Dorsolateral prefrontal cortex (tissue), 122 donors: ENCODE measurements at places on chromosomes 6 and 20.
A peak's percentile ranks its signal among the peaks of the same experiment; 100 is the strongest.

DNA sequence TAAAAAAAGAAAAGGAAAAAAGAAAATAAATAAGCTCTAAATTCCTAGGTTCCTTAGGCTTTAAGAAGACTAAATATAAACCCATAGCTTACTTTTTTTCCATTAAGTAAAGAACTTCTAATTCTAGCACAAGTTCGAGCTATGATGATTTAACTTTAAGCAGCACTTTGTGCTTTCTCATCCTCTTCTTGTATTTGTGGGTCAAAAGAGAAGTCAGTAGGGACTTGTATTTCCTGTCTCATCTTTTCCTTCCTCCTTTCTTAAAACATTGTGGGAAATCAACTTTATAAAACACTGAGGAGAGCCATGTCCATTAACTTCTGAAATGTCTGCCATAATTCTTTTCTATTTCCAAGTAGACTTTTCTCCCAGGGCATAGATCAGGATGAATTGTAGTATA, 637.7 kb upstream of the CITED2 start:
- DNase-seq = no peak

DNA sequence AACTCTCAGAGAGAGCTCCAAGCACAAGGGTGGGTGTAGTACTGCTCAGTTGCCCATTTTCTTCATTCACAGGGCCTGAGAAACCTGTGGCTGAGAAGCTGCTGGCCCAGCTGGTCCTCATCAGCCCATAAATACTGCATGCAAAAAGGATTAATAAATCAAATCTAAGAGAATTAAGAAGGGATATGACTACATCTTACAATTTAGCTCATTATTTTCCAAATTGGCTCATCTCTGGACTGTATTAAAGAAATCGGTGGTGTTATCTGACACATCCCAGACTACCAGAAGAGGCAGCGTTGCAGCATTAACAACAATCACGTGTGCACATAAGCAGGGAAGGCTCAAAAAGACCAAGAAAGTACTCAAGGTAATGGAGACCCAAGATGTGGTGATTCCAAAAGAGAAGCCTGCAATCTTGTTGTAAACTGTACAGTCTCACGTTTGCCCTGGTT, 90.7 kb downstream of the CD24 start:
- no peak for DNase-seq

DNA sequence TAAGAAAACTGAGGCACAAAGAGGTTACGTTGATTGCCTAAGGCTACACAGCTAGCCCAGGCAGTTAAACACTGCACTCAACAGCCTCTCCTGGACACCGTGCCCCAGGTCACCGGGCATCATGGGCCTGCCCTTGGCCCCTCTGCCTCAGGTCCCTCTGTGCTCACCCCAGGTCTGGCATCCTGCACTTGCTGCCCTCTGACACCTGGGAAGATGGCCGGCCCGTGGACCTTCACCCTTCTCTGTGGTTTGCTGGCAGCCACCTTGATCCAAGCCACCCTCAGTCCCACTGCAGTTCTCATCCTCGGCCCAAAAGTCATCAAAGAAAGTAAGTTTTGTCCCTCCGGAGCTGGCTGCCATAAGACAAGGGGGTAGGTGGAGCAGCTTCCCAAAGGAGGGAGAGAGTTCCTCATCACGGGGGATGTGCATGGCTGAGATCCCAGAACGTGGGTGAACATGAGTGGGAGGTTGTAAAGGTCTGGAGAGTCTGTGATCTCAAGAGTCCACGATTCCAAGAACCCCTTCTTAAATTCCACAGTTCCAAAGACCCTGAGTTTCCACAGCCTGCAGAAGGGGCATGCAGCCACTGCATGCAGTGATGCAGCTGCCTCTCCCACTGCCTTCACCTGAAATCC, 3.0 kb downstream of the BPIFB1 start:
- DNase-seq = no peak

DNA sequence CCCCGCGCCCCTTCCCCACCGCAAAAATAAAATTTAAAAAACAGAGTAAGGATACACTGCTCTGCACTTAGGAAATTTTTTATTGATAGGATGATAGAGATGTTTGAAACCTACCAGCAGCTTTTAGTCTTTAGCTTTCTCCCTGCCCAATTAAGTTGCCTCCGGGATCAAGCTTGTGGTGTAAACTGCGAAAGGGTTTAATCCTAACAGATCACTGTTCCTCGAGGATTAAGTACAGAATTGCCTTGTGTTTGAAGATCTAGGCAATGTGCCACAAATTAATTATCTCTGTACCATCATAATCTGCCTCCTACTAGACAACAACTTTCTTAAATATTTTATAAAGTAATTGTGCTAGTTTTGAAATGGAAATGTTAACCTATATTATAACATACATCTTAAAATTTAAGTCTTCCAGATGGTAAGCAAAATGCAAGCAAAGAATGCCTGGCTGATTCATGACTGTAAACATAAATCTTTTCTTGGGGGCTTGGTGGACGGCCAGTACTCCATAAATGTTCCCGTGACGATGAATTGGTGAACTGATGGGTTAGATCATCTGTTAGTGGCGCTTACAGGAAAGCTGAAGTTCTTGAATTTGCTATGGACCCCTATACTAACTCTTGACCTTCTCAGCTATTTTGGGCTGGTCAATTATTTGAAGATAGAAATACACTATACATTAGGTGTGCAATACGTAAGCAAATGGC, 58.0 kb upstream of the ARHGAP18 start:
- no peak for DNase-seq

DNA sequence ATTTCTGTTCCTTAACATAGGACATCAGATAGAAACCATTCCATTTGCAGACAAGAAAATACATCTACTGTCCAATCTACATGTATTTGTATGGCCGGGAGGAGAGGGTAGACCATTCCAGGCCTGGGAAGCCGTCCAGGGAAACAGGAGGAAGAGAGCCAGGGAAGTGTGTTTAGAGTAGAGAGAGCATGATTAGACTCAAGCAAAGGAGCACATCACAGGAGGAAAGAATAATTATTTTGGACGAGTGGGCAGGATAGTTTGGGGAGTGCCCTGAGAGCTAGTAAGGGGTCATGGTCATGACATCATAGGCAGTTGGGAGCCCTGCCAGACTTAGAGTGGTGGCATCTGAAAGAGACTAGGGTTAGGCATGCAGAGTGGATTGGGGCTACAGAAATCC, 250.0 kb downstream of the HIVEP2 start:
- no peak for DNase-seq

DNA sequence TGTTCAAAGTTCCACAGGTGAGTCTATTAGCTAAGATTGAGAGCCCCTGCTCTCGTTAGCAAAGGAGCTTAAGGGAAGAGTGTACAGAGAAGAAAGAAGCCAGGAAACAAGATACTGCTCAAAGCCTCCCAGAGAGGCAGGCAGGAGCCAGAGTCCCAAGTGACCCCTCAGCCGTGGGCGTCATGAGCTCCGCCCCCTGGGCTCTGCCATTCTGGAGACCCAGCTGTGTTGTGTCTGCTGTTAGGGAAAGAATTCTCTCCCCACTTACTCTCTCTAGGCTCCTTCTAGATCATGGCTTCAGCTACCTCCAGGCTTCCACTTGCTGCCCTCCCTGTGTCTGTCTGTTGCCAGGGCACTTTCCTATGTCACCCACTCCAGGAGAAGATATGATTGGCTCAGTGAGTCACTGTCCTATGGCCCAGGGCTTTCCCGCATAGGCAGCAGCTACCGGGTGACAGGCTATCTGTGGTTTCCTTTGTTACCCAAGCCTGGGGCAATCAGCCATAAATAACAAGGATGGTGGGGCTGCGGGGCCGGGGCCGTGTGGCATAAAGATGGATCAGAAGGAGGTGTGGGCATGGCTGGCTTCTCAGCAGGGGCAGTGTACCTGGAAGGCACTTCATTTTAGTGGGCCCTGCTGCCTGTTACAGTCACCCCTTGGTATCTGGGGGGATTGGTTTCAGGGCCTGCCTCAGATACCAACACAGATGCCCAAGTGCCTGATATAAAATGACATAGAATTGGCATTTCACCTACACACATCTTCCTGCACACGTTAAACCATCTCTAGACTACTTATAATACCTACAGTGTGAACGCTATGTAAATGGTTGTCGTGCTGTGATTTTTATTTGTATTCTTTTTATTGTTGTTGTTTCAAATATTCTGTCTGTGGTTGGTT, 118.9 kb downstream of the ARMC2 start:
- DNase-seq = no peak

- peak; percentile 85 for DNase-seq
Observed at GRCh38 chr6:68634726-68635411, at the start of gene ADGRB3. TSS of gene ADGRB3 (plus strand) at chr6:68635282. CDS start at chr6:68638676, 3,394 bp downstream.

DNA sequence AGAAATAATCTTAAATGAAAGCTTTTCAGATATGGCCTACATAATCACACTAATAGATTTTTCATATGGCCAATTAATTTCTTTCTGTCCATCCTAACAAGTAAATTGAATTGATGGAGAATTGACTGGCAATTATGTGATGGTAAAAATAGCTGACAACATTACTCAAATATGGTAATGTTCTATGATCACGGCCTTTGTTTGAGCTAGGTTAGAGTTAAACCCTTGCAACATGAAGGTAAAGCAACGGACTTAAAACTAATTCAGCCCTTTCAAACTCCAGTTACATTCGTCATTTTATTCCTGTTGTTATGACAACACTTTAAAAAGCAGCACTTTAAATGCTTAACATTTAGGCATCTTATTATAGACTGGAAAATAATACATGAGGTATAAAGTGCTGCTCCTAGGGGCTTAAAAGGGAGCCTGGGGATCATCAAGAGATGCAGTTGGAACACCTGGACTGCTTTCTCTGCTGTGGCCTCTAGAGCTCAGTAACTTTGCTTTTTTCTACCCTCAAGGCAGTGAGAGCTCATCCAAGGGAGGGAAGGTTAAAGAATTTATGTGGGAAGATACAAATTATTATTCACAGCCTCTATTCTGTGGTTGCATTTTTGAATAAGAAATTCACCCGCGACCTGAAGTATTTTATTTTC, 46.9 kb downstream of the RIPOR2 start:
- DNase-seq = no peak

DNA sequence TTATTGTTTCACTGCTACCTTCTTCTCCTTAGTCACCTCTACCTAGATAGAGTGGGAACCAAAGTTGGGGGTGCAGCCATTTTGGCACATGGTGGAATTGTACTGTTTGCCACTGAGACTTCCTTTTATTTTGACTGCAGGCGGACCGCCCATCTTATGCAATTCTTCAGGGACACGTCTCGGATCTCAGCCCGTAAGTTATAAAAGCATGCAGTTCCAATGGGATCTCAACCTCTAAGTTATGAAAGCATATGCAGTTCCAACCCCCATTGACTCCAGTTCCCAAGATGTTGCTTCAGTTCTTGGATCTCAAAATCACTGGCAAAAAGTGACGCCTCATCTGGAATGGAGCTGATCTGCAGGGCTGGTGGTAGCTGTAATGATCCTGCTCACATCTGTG, 41.2 kb upstream of the CDH4 start:
- DNase-seq = no peak

- DNase-seq = no peak
Observed at GRCh38 chr6:158850807-158851115, 31.6 kb upstream of the EZR start.

- no peak for DNase-seq
Observed at GRCh38 chr6:142819603-142820337, 125.2 kb downstream of the HIVEP2 start.

GRCh38 chr6:52227495-52227894, 16.8 kb downstream of the IL17F start:
- no peak for DNase-seq

DNA sequence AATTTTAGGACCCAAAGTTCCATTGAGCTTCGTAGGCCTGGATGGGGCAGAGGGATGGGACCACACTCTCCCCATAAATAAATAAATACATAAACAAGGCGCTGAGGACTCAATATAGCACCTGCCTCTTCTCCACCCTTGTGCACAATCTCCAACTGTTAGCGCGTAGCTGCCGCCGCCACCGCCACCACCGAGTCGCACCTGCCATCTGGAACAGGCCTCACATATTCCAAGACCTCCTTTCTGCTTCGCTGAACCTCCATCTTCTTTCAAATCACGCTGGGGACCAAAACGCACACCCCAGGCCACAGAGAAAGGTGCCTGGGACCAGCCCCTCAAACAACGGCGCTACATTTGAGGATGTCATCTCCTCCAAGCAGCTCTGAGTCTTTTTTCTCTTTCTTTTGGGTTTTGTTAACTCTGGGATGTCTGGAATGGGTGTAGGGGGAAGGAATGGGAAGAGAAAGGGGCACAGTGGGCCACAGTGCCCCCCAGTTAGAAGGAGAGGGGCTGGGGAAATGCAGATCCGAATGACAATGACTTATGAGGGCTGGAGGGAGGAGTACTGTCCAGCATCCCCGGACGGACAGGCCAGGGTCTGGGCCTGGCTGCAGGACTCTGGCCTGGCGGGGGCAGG, 49.7 kb downstream of the NOL4L start:
- no peak for DNase-seq

GRCh38 chr6:106600329-106600728, 29.0 kb downstream of the RTN4IP1 start:
- no peak for DNase-seq

DNA sequence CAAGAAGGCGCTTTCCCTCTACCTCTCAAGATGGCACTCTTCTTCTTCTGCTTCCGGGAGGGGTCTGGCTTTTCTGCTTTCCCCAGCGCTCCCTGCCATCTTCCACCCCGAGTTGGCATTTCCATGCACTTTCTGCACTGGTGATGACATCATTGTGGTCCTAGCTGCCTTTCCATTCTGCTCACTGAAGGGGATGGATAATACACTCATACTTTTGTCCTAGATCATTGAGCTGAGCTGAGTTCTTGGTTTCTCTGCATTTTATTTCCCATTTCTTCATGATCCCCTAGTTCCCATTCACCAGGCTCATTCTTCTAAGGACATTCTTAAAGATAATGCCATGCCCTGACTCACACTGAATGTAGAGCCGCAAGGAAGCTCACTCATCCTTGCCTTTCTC, 96.7 kb downstream of the EDN1 start:
- DNase-seq = no peak

DNA sequence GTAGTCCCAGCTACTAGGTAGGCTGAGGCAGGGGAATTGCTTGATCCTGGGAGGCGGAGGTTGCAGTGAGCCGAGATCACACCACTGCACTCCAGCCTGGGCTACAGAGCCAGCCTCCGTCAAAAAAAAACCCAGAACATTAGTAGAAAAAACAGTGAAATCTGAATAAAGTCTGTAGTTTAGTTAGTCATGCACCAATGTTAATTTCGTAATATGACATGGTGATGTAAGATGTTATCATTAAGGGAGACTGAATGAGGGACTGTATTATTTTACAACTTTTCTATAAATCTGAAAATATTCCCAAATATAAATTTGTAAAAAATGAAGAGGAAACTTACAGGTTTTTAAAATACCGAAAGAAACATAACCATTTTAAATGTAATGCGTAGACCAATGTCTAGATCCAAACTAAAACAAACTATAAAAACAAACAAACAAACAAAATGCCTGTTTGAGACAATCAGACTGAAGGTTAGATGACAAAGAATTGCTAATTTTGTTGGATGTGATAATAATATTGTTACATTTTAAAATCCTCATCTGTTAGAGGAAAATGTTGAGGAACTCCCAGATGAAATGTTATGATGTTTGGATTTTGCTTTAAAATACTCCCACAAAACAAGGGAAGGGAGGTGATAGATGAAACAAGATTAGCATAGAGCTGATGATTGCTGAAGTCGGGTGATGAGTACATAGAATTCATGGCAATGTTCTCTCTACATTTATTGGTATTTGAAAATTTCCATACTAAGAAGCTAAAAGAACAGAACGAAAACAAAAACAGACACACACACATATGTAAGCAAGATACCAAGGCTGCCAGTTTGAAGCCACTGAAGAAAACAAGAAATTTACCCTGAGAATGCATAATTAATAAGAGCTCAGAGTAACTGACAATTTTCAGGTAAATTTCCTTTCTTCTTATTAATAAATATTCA, 1.8 kb downstream of the GSTA4 start:
- no peak for DNase-seq
